Right lung (tissue), 10 donors: ENCODE measurements at places on chromosomes 1 and 21. TPM values are rescaled to one million over a fixed set of nuclear protein-coding genes. Genes with fewer than 3 reads are reported as not detected.
A peak's percentile ranks its signal among the peaks of the same experiment; 100 is the strongest.

GRCh38 chr1:204837440-204838084 is 33.1 kb upstream of the NFASC start:
- peak; percentile 32 for DNase-seq

- no peak for DNase-seq
Observed at GRCh38 chr1:165570078-165570477, 26.3 kb downstream of the LRRC52 start.

GRCh38 chr1:201503397-201504176 is 3.3 kb downstream of the CSRP1 start:
- DNase-seq, result no peak

- no peak for DNase-seq
Observed at GRCh38 chr1:208172423-208173145, 71.6 kb downstream of the PLXNA2 start.

DNA sequence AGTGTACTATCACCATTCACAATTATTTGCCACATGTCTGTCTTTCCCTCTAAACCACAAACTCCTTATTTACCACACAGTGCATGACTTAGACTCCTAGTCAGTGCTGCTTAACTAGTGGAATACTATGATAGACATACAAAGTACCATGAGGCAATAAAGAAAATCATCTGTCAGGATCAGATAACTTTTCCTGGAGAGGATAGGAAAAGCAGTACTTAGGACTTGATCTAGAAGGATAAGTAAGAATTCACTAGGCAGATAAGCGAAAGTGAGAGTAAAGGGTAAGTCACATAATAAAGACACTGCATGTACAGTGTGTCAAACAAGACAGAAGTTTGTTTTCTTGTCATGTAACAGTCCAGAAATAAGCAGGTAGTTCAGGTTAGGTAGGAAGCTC is 21.2 kb upstream of the TSPAN1 start:
- no peak for DNase-seq

- no peak for DNase-seq
Observed at GRCh38 chr1:178749581-178750166, 24.6 kb downstream of the RALGPS2 start.

- no peak for DNase-seq
Observed at GRCh38 chr1:11664336-11665065, 501 bp downstream of the FBXO6 start.

GRCh38 chr1:233635765-233636502 is 22.0 kb downstream of the KCNK1 start:
- no peak for DNase-seq

DNA sequence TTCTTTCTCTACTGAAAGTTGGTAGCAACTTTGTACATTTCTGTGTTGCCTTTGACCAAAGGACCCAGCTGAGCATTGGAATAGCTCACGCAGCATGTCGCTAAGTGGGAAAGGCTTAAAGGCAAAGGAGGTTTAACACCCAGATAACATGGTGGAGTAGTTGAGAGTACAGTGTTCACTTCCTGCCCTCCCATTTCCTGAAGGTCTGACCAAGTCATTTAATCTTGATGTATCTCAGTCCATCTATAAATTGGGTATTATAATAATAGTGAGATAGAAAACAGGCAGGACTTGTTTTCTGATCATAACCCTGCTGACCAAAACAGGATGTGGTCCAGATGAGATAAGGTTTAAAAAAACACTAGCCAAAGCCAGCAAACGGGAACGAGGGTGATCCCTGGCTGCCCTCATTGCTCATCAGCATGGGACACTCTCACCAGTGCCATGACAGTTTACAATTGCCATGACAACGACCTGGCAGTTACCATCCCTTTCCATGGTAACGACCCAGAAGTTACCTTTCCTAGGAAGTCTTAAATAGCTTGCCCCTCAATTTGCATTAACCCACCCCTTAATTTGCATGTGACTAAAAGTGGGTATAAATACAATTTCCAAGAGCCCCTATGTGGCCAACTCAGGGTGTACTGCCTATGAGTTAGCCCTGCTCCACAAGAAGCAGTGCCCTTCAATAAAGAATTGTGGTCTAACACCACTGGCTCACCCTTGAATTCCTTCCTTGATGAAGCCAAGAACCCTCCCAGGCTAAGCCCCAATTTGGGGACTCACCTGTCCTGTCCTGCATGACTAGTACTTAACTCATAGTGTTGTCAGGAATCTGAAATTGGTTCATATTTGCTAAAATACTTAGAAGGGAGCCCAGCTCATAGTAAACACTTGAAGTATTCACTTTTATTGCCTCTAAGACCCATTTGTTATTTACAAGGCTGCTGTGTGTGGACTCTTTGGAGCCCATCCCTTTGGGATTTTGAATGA is 28.4 kb upstream of the FHAD1 start:
- no peak for DNase-seq

DNA sequence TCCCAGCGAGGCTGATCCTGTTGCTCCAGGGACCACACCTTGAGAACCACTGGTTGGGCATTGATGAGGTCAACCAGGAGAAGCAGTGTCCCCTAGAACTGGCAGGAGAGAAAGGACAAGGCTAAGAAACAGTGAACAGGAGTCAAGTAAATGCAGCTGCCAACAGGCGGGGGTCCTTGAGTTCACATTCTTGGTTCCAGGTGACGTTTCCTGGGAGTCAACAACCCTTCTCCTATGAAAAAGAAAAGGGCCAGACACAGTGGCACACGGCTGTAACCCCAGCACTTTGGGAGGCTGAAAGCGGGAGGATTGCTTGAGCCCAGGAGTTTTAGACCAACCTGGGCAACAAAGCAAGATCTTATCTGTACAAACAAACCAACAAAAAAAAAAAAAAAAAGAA is 98.3 kb downstream of the KAZN start:
- DNase-seq, result no peak

- DNase-seq, result no peak
Observed at GRCh38 chr1:243638186-243638585, 211.9 kb downstream of the AKT3 start.

- no peak for DNase-seq
Observed at GRCh38 chr1:234916840-234917239, 211.8 kb downstream of the TOMM20 start.

DNA sequence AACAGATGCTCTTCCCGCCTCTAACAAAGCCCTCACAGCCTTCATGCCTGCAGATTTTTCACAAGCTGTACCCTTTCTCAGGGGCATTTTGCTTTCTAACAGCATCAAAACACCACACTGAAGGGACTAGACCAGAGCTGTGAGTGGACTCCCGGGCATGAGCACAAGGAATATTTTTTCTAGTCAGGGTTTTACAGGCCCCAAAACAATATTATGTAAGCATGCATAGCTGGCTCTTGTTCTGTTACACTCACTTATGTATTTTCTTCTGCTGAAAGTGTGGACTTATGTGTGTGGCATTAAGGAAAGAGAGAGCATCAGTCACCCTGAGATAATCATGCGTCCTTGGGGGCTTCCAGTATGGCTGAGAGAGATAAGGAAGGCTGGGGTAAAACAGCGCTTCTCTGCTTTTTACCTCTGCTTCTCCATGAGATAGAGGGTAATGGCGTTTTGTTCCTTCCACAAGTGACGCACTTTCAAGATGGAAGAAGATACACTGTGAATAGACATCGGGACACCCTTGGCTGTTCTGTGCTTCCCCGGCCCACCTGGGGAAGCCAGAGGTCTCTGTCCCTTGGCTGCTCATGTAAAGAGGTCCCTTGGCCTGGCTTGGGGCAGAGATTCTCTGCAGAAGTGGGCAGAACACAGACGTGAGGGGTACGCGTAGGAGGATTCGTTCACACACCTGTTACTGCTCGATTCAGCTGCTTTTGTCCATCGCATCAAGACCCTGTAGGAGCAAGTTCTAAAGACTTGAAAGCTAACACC is 266.7 kb upstream of the RAB4A start:
- DNase-seq, result peak; percentile 39

DNA sequence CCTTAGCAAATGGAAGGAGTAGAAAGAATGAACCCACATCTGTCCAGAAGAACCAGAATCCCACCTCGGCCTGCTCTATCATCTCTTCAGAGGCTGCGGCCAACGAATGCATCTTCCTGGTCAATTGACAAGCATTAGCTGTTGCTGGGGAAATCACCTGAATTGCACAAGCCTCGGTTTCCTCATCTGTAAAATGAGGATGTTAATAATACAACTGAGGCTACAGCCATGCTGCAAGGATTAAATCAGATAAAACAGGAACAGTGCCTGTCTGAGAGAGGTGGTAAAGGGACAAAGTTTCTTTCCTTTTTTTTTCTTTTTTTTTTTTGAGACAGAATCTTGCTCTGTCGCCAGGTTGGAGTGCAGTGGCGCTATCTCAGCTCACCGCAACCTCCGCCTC is 99.8 kb downstream of the KIF14 start:
- DNase-seq, result no peak

- no peak for DNase-seq
Observed at GRCh38 chr21:39641827-39642450, 29.2 kb downstream of the B3GALT5 start.

DNA sequence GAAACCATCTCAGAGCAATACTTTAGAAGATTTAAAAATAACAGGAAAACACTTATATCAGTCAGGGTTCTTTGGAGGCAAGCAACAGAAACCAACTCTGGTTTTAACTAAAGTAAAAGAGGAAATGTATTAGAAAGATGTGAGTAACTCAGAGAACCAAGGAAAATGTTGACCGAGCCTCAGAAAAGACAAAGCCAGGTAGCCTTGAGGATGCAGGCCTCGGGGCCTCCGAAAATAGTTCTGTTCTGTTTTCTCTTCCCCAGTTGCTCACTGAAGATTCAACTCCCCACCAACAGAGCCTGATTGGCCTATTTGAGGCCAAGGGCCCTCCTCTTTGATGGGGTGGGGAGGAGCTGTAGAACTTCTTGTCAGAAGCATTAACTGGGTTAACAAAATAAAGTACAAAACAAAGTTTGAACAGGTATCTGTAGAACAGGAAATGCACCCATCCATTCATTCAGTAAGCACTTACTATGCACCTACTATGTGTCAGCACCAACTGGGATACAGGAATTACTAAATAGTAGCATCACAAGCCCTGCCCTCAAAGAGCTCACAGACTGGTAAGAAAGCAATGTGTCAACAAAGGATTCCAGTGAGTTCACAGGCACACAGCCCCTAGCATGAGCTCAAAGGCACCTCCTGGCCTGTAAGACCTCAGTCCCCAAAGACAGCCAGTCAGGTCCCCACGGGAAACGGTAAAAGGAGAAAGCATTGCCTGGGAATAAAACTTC is 12.6 kb downstream of the SLAMF8 start:
- DNase-seq, result no peak

DNA sequence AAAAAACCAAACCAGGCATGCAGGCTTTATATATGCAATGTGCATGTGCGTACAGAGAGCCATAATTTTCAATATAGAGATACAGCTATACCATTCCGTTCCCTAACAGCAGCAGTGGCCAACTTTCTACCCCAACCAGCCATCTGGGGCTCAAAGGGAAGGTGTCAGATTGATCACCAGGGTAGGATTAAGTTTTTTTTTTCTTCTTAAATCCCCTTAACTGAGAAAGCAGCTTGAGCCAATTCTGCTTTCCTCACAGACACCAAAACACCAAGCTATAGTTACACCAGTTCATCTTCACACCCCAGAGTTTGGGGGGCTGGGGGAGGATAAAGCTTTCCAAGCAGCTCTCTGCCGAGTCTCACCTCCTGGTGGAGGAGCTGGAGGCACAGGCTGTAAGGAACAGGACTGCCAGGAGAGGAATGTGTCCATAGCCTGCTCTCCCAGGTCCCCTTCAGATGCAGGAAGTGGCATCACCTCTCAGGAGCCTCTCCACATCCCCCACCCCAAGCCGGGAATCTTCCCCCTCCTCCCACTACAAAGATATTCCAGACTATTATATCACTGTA is 87.9 kb downstream of the SSBP3 start:
- DNase-seq, result no peak

GRCh38 chr1:55572878-55573734 is 357.9 kb upstream of the USP24 start:
- DNase-seq, result no peak

GRCh38 chr1:238061967-238062613 is 171.4 kb upstream of the ZP4 start:
- DNase-seq, result no peak

DNA sequence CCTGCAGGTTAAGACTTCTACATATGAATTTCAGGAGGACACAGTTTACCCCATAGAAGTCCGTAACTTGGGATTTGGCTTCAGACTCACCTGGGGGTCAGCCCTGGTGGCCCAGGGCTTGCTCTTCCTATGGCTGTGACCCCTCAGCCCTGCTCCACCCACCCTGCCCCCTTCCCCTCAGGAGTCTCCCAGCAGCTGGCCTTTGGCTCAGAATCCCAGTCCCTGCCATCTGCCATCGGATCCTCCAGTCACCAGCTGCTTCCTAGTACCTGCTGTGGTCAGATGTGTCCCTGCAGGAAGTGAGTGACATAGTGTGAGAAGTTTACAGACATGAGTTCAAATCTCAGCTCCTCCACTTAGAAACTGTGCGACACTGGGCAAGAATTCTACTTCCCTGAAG is 332.6 kb downstream of the NPHP4 start:
- DNase-seq, result no peak

- DNase-seq, result no peak
Observed at GRCh38 chr21:15022608-15023261, 42.1 kb downstream of the NRIP1 start.

- DNase-seq, result no peak
Observed at GRCh38 chr21:44998621-44999427, 59.0 kb downstream of the SLX9 start.

GRCh38 chr1:44594871-44595735 is 79.2 kb downstream of the TMEM53 start:
- DNase-seq, result peak; percentile 37

DNA sequence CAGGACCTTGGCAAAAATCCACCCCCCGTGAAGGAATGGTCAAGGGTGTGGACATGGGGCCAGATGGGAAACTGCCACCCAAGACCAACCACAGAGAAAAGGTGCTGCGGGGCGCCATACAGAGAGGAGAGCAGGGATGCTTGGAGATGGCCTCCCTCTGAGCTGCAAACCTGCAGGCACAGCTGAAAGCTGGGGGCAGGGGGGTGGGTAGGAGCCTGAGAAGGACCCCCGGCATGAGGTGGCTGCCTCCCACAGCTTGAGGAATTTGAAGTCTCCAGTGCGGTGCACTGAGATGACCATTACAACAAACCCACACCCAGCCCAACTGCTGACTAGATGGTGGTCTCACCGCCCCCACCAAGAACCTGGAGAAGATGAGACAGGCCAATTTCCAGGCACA is 84.8 kb downstream of the WDR4 start:
- no peak for DNase-seq

- DNase-seq, result no peak
Observed at GRCh38 chr1:232964601-232965000, 14.2 kb downstream of the NTPCR start.

GRCh38 chr21:33116676-33117075 is 46.7 kb downstream of the OLIG1 start:
- no peak for DNase-seq

CTNNBIP1 gene
- polyA plus RNA-seq, result 47.6 TPM

KRTAP10-12 gene
- not detected for polyA plus RNA-seq

EPHX1 gene
- 78.9 TPM for polyA plus RNA-seq

CD101 gene
- polyA plus RNA-seq, result 2.3 TPM

MAST2 gene
- polyA plus RNA-seq, result 56.8 TPM

OR2L2 gene
- 0.04 TPM for polyA plus RNA-seq

SLAMF9 gene
- not detected for polyA plus RNA-seq

PLA2G5 gene
- 1.3 TPM for polyA plus RNA-seq

OPRD1 gene
- polyA plus RNA-seq, result 0.22 TPM

FCAMR gene
- polyA plus RNA-seq, result not detected

TMIGD3 gene
- 0.23 TPM for polyA plus RNA-seq

TNFSF18 gene
- 1.6 TPM for polyA plus RNA-seq

ZNF648 gene
- polyA plus RNA-seq, result 0.04 TPM

RNU1-3 gene
- not detected for polyA plus RNA-seq

PFKFB2 gene
- 12.6 TPM for polyA plus RNA-seq

RNF207 gene
- polyA plus RNA-seq, result 14.9 TPM
